ENCODE measurements at places on chromosomes 7 and 10.

DNA sequence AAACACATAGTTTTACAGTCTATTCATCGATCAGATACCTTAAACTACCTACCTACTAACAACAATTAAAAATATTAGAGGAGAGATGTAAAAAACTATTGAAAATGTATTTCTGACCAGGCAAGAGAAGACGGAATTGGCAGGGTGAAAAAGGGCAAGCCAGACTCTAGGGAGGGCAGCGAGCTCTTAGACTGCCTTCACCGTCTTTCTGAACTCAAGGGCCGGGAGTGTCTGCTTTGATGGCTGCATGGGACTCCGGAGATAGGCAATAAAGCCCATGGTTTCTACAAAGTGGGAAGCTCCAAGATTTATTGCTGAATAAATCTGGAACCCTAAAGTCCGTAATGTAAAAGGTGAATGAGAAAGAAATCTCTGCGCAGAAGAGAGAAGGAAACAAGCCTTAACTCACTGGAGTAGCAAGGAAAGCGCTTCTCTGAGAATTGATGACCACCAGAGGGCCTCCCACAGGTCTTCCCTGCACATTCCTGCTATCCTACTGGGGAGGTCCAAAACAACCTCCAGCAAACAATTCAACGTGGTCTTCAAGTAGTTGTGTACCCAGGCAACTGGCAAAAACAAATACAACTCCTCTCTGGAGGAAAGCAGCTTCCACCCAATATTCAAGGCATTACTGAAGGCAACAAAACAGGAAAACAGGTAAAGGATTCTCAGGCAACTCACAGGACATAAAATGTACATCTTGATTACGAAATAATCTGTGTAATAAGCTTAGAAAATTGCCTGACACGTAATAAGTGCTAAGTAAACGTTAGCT, 181.3 kb downstream of the SDK1 start:
- no peak for DNase-seq

GRCh38 chr10:7626283-7626682, 40.5 kb downstream of the ITIH5 start:
- DNase-seq, result no peak

DNA sequence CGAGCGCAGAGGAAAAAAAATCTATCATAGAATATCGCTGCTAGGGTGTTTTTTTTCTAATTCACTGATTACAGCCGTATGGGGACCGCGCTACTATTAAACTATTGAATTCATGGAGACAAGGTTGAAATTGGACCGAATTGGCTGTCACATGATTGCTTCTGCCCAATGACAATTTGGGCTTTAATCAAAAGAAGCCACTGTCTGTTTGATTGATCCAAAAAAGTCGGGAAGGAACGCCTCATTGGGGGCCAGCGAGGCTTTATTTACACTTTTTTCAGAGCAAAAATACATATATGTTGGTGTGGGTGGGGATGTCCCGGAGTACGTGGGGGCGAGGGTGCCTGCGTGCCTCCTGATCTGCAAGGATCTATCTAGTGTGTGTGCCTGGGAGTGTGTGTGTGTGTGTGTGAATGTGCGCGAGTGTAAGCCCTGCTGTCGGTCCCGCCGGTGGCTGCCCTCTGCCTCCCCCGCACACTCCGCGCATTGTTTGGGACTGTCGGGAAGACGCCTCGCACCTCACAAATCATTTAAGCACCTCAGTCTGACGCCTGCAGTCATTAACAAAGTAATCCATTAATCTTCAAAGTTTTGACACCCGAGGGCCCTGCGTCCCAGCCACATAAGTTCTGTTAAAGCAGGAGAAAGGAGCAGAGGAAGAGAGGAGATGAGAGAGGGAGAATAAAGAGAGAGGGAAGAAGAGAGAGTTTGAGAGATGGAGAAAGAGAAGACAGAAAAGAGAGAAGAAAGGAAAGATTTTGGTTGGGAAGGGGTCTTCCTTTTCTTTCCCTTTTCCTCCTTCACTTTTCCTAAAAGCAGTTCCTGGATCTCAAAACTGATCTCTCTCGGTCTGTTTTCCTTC, at the start of gene HOXA2:
Gene HOXA2 (minus strand): TSS at position 103 of the 862 bp plus-strand sequence. CDS start 183 bp downstream, outside the sequence.
- DNase-seq, result no peak

DNA sequence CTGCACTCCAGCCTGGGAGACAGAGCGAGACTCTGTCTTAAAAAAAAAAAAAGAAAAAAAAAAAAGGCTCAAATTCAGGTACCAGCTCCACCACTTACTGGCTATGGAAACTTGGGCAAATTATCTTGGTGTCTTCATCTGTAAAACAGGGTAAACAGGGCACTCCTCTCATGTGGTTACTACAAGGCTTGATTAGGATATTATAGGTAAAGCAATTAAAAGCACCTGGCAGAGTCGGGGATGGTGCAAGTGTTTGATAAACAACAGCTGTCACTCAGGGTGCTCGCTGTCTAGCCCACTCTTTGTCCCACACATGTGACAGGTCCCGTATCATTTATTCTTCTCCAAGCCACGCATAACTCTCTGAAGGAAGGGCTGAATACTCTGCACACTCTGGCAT, 96.9 kb downstream of the SORBS1 start:
- no peak for DNase-seq

GRCh38 chr10:103759100-103759781, 96.1 kb downstream of the SH3PXD2A start:
- DNase-seq, result no peak

GRCh38 chr7:132683896-132684690, 107.8 kb upstream of the PLXNA4 start:
- DNase-seq, result no peak

GRCh38 chr7:66847879-66848790, 72.9 kb upstream of the TMEM248 start:
- DNase-seq, result no peak

DNA sequence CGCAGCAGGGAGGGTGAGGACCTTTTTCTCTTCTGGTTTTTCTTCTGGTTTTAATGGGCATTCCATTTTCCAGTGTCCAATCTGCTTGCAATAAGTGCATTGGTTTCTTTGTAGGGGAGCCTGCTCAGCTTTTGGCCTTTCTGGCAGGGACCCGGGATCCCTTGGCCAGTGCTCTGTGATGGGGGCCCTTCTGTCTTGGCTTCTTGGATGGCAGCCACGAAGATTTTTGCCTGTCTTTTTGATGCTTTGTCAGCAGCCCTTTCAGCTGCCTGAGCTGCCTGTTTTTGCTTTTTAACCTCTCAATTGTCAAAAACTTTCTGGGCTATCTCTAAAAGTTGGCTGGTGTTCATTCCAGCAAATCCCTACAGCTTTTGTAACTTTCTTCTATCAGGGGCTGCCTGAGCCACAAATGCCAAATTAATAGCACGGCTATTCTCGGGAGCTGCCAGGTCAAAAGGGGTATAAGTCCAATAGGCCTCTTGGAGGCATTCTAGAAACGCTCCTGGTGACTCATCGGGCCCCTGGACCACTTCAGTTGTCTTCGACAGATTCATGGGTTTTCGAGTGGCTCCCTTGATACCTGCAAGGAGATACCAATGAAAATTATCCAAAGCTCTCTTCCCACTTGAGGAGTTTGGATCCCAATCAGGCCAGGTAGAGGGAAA, 179.9 kb upstream of the MBL2 start:
- no peak for DNase-seq

DNA sequence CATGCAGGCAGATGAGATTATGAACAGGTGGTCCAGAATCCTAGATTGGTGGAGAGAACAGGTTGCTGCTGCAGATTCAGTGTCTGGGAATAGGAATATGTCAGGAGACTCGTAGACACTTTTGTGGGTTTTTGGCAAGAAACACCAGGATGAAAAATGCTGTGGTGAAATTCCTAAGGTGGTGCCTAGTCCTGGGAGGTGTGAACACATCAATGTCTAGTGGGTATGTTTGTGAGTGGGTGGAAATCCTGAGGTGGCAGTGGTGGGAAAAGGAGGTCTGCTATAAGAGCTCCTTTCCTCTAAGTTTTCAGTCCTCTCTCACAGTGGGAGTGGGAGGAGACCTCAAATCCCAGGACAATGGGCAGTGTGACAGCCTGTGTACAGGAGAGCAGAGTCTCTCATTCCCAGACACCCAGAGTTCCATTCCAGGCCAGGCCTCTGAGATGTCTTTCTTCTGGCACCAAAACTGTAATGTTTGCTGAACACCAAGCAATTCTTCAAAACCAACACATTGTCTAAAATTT, 5.1 kb downstream of the ERV3-1 start:
- DNase-seq, result no peak

- no peak for DNase-seq
These were observed 190.0 kb downstream of the FAM107B start for GRCh38 chr10:14584661-14585060.

DNA sequence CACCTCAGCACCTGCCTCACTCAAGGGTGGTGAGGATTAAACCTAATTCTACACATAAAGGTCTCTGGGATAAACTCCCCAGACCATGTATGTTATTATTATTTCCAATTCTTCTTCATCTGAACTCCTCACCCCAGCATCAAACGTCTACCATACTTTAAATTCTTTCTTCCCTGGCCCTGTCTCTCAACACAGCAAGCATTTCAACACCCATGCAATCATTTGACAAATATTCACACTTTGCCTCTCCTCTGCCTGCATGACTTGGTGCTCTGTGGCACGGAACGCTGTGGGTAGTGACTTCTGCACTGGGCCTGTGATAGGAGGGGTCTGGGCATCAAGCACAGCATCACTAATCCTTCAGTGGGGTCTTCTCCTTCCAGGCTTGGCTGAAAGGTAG, 490.8 kb downstream of the TNS3 start:
- no peak for DNase-seq

DNA sequence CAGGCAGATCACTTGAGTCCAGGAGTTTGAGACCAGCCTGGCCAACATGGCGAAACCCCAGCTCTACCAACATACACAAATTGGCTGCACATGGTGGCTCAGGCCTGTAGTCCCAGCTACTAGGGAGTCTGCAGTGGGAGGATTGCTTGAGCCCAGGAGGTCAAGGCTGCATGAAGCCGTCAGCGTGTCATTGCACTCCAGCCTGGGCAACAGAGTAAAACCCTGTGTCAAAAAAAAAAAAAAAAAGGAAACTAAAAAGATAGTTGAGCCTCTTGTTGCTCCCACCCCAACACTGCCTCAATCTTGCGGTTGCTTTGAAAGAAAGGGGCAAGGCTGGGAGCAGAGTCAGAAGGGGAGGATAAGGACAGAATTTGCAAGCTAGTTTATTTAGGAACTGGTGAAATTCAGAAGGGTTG, 69.9 kb downstream of the SYPL1 start:
- no peak for DNase-seq

DNA sequence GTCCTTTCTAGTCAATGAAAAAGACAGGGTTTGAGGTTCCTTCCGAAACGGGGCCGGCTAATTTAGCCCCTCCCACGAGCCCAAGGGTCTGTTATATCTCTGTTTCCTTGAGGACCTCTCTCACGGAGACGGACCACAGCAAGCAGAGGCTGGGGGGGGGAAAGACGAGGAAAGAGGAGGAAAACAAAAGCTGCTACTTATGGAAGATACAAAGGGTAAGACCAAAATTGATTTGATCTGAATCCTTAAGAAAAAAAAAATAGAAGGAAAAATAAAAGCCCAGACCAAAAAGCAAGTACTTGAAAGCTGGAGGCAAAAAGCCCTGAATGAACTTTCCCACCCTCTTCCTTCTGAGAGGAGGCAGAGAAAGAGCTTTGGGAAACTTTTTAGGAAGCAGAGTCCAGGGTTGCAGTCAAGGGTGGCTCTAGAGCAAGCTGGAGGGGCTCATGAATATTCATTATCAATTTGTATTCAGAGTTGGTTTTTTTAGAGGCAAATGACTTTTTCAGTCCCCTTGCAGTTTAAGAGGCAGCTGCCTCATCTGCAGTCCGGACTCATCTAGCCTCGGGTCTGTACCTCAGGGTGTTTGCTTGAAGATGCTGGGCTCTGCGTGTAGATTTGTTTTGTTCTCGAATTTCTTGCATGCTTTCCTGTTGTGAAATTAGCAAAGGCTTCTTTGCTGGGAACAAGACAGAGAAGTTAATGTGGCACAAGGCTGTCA, at the start of gene ENTPD1:
Gene ENTPD1 (plus strand): TSS at position 123 of the 721 bp plus-strand sequence. CDS start 77 bp downstream, at position 200.
- DNase-seq, result no peak

GRCh38 chr10:4294996-4295792, 510.2 kb upstream of the KLF6 start:
- no peak for DNase-seq

DNA sequence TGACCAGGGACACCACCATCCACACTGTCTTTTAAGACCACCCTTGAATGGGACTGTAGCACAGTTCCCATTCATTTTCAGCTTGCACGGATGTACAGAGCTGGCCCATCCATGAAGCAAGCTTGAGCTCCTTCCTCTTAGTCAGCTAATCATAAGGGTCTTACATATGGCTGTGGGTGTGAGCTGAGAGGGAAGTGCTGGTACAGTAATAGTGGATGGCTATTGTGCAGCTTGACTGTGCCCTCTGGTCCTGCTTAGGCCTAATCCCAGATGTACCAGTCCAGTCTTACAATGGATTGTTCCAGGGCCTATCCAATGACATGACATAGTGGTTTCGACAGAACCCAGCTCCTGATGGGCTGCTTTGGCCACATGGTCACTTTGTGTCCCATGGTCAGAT, 96.9 kb upstream of the ZNF438 start:
- DNase-seq, result no peak

- no peak for DNase-seq
These were observed 593.5 kb downstream of the NRG3 start for GRCh38 chr10:82468453-82468852.

GRCh38 chr10:19024611-19025010, 24.0 kb upstream of the MALRD1 start:
- DNase-seq, result no peak

DNA sequence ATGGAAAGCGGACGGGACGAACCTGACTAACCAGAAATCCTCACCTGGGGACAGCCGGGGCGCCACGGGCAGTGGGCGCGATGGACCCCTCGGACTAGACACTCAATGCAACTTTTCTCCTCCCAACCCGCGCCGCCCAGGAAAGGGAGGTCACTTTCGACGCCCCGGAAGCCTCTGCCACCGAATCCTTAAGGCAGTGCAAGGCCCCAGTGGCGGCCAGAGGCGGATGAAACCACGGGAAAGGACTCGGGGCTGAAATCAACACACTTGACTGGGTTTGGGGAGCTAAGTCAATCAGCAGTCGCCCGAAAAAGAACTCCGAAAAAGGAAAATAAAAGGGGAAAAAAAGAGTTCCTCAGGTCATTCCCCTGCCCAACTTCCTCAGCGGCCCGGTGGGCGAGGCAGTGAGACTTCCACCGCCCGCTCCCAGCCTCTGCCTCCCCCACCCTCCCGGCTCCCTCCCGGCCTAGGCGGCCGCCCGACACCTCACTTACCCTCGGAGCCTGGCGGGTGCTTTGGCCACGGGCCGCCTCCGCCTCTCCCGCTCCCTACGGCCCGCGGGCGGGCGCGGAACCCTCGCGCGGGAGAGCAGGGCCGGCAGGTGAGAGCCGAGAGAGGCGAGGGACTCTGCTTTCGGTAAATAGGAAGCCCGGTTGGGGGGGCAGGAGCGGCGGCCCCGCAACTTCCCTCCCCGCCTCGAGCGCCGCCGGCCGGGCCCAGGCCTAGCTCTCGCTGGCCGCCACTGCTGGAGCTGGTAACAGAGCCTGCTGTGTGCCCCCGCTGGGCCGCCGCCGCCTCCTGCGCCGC, 518 bp downstream of the WAPL start:
- DNase-seq, result no peak

DNA sequence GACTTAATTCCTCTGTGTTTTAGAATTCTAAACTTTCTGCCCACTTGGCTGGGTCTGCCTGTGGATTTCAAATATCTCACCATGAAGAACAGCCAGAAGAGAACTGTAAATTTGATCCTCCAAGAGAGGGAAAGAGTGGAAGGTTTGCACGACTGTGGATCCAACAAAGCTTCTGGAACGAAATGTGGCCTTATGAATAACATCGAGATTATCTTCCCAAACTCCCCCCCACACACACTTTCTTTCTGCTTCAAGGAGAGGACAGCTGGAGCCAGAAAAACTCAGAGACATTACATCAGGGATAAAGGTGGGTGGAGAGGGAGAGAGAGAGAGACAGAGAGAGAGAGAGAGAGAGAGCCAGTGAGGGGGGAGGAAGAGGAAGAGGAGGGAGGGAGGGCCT, 570.1 kb upstream of the MGMT start:
- no peak for DNase-seq

- no peak for DNase-seq
These were observed 85.6 kb upstream of the ANLN start for GRCh38 chr7:36304099-36304425.
